Astrocyte of the spinal cord (primary cell): ENCODE measurements at places on chromosomes 13 and 19.

- DNase-seq: no peak
Observed at GRCh38 chr19:16914421-16914820, 25.6 kb downstream of the F2RL3 start.

DNA sequence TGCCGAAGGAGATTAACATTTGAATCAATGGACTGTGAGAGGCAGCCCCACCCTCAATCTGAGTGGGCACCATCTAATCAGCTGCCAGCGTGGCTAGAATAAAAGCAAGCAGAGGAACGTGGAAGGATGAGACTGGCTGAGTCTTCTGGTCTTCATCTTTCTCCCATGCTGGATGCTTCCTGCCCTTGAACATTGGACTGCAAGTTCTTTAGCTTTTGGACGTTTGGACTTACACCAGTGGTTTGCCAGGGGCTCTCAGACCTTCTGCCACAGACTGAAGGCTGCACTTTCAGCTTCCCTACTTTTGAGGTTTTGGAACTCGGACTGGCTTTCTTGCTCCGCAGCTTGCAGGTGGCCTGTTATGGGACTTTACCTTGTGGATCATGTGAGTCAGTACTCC is 14.7 kb downstream of the NHLRC3 start:
- no peak for DNase-seq

- no peak for DNase-seq
Observed at GRCh38 chr13:21973437-21974125, 302.7 kb downstream of the FGF9 start.

- DNase-seq: no peak
Observed at GRCh38 chr13:33683376-33683775, 134.6 kb upstream of the RFC3 start.

GRCh38 chr19:14479975-14480699 is 5.0 kb upstream of the PTGER1 start:
- no peak for DNase-seq

GRCh38 chr13:111099290-111099689 is 15.8 kb upstream of the ARHGEF7 start:
- no peak for DNase-seq

DNA sequence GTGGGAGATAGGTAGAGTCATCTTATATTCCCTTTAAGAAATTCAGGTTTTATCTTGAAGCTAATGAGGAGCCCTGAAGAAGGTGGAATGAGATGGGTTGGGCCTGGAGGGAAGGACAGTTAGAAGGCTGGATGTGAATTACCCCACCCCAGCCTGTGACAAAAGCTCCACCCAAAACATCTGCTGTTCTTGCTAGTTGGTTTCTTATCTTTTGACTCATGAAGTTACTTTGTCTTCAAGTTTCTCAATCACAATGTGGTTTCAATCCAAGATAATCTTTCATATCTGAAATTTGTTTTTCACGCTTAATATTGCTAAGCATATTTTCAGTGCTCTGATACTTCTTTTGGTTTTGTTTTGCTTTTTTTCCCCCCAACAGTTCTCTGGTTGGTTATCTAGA is 38.3 kb upstream of the HMGB1 start:
- DNase-seq: no peak

DNA sequence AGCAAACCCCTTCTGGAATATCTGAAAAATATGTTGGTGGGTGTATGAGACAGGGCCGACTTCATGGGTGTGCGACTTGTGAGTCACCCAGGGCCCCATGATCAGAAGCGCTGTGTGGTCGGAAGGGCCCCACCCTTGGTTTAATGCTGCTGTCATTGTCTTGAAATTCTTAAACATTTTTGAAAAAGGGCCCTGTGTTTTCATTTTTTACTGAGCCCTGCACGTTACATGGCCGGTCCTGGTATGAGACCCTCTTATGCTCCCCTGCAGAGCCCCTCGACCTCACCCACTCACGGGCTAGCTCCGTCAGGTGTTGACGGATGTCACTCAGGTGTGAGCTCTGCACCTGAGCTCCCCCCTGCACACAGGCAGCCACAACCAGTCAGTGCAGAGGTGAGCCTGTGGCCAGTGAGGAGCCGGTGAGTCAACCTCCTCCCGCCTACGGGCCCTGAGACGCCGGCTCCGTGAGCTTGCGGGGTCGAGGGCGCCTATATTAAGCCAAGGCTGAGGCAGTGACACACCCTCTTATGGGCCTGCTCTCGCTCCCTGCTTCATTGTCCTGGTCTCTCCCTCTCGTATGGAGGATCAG is 27.7 kb downstream of the GADD45B start:
- peak; percentile 76 for DNase-seq

DNA sequence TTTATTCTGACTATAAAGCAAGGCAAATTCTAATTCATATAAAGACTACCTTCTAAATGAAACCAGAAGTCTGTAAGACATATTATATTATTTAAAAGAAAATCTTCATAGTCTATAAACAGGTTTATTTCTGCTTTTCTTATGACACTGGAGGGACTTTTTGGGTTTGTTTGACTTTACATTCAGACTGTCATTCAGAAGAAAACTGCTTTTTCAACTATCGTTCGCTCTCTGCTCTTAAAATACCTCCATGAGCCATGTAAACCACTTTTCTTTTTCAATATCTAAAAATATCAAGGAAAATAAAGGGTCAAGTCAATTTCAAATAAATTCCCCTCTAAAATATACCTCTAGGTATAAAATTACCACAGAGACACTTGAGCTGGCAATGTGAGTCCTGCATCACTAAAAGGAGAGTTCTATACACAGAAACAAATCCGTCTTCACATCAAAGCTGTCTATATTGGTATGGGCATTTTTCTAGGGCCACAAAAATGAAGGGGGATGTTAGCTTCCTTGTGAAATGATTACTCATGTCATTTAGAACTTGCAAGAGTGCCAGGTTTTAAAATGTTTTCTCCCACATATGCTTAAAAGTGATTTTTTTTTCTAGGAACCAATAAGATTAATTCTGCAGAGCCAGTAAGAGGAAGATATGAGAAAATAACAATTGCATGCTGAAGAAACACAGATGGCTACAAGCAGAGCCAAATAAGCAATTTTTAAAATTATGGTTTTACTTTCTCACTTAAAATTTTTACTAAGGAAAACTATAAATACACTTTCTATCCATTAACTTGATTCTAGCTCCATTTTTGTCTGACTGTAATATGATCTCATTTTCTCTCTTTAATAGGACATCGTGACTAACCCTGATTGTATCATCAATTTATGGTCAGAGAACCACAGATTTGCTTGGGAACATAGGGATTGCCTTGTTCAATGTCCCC is 181.8 kb downstream of the TBC1D4 start:
- DNase-seq: peak; percentile 43

DNA sequence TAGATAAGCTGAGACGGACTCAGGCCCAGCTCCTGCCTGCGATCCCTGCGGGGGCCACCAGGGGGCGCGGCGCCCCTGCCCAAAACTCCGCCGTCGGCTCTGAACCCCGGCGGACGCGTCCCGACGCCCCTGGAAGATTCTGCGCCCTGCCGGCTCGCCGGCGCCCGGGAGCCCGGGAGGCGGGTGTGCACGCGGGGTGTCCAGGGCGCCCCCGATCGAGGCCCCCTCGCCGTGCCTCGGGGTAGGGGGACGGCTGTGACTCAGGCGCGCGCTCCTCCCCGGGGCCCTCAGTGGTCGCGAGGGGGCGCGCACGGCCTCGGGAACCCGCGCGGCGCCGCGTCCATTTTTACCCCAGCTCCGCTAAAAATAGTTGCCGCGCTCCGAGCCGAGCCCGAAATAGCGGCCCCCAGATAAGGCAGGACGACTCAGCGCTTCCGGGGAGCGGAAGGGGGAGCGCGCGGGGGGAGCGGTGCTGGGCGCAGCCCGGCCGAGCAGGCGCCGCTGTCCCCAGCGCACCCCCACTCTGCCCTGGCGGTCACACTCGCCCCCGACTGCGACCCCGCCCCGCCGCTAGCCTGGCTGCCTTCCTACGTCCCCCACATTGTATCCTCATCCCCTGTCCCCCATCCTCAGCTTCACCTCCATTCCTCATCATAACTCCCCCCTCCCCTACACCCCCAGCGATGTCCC is 16.0 kb upstream of the ERCC1 start:
- peak; percentile 72 for DNase-seq

GRCh38 chr19:46366620-46367292 is 19.9 kb downstream of the PPP5C start:
- no peak for DNase-seq

DNA sequence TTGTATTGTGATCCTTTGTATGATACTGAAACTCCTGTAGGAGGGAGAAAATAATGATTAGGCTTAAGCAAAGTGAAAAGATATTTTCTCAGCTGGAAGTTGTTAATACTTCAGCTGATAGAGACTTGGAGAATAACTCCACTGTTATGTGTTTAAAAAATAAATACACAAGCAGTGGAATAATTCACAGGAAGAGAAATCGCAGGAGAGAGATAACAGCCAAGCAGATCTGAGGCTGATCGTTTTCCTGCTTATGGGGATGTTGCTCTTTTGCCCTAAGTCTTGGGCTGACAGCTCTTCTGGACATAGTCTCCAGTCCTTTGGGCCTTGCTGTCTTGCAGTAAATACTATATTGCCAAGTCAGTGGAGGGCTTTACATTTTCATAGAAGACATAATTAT is 93.3 kb downstream of the OLFM4 start:
- no peak for DNase-seq

- DNase-seq: peak; percentile 79
Observed at GRCh38 chr13:40060296-40061007, 405.0 kb downstream of the COG6 start.
